Activated T-helper 1 cell treated with anti-CD3 and anti-CD28 coated beads, Interleukin-2, amount 50 U/mL, for 16 hours (primary cell): ENCODE measurements at places on chromosomes 1 and 21.

- no peak for DNase-seq
These were observed 14.0 kb upstream of the HLCS start for GRCh38 chr21:36980280-36981048.

GRCh38 chr1:153789478-153790034 lies 14.3 kb downstream of the SLC27A3 start:
- DNase-seq, result no peak

GRCh38 chr21:41054018-41054578 lies 113.9 kb upstream of the BACE2 start:
- DNase-seq, result no peak

GRCh38 chr1:154819628-154820590 lies 50.2 kb downstream of the KCNN3 start:
- DNase-seq, result no peak

DNA sequence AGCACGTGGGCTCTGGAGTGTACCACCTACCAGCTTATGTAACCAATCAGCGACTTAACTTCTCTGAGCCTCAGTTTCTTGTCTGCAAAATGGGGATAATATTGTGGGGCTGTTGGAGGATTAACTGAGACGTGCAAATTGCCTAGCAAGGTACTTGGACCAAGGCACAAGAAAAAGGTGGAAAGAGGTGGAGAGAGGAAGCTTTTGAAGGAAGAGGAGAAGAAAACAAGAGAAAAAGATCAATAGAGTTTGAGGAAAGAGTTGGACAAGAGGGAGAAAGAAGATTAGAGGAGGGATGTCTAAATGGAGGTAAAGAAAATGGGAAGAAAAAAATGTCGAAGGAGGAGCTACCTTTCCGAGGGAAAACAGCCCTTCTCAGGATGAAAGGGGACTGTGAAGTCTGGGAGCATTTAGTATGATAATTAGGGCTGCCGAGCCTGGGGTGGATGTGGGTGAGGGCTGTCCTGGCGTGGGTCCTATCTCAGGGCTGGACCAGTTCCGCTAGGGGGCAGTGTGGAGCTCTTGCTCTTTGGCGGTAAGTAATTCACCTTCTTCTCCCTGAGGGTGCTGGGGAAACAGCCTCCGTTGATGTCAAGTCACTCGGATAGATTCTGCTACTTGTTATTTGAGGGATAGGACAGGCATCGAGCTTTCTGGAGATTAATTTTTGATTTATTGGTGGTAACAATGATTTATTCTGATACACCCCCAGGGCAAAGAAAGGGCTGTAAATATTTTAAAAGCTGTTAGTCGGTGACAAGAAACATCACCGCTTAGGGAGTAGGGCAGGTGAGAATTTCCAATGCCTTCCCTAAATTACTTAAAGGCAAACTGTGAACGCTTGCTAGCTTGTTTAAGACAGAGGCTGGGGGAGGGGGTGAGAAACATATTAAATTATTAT lies 79.0 kb upstream of the NFASC start:
- peak; percentile 59 for DNase-seq

DNA sequence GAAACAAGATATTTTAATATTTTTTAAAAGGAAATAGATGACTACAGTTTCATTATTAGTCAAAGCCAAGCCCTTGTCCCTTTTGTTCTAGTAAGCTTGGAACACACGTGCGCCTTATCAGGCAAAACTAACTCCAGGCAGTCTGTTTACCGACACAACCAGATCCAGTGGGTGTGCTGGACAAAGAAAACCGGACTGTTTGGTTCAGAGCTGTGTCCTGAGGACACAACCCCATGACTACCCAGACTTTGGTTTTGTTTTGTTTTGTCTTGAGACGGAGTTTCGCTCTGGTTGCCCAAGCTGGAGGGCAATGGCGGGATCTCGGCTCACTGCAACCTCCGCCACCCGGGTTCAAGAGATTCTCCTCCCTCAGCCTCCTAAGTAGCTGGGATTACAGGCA lies 13.9 kb upstream of the RHOU start:
- no peak for DNase-seq

DNA sequence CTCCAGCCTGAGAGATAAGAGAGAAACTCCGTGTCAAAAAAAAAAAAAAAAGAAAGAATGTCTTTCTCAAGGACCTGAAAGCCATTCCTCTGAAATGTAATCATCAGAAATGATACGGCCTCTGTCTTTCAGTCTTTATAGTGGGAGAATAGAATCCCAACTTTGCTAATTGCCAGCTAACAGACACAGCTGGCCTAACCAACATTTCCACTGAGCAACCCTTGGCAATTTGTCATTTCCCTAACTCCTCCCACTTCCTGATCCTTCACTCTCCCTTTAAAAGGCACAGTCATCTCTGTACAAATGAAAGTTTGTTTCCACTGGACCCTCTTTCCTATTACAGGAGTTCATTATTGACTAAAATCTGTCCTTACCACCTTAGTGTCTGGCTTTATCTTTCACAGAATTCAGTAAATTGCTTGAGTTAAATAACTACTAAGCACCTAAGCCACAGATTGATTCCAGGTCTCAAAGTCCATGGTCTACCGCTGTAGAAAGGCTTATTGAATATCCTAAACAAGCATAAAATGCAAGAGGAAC lies 4.3 kb upstream of the CBR1 start:
- DNase-seq, result no peak

DNA sequence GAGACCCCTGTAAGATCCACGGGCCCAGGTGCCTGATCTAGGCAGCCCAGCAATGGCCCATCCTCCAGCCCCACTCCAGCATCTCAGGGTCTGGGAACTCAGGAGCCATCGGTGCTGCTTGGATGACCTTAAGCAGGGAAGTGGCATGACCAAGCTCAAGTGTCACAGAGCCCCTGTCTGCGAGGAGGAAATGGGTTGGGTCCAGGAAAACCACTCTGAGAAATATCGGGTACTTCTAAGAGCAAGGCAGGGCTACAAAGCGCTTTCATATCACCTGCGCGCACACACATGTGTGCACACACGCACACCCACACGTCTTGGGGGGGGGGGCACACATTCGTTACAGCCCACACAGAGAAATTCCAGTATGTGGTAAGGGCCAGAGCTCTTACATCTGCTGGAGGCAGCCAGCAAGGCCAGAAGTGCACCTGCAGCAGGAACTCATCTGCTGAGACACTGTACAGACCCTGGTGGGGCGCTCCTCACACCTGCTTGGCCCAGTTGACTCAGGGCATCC lies 32.6 kb upstream of the SPOCD1 start:
- peak; percentile 25 for DNase-seq

DNA sequence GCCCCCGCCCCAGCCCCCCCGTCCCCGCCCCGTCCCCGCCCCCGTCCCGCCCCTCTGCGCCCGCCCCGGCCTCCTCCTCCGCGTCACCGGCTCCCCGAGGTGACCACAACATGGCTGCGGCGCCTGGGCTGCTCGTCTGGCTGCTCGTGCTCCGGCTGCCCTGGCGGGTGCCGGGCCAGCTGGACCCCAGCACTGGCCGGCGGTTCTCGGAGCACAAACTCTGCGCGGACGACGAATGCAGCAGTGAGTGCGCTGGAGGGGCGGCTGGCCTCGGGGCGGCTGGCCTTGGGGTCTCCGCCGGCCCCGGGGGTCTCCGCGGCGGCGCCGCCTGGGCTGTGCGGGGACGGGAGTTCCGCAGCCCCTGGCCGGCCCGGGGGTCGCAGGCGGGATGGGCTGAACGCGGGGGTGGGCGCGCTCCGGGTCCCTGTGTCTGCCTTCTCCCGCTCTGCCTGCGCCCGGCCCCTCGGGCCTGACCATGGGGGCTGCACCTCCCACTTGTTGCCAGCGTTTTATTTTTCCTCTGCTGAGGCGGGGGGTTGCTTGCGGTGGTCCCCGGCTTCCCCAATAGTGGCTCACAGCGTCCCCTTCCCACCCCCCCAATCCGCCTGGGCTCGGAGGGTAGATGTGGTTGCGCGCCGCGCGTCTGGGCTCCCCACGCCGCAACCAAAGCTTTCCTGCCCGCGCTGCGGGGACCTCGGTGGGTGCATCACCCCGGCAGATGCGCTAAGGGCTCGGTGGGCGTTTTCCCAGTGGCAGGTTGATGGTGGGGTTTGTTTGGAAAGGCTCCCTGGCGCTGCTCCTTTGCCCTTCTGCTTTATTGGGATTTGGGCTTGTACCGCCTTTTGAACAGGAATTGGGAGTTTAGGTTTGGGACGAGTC lies at the start of gene MIA3:
MIA3 (plus strand) TSS at position 97 of the 879 bp plus-strand sequence; CDS start at position 111, 14 bp downstream.
- peak; percentile 6 for DNase-seq

DNA sequence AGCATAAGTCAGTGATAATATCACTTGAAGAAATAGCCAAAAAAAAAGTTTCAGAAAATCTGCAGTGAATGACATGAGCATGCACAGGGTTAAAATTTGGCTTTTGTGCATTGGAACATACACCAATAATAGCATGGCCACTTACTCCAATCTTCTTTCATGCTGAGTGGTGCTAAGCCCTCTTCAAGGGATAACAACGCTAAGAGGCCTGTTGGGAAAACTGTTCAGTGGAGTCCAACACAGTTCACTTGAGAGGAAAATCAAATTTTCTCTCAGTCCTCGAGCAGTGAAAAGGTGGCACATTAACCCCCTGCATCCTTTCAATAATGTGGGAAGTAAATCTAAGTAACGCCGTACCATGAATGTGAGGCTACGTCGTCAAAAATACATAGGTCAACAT lies 264.7 kb downstream of the SPATA17 start:
- no peak for DNase-seq

- DNase-seq, result no peak
These were observed 62.1 kb downstream of the PCNT start for GRCh38 chr21:46385846-46386733.

GRCh38 chr21:35171385-35171784 lies 122.3 kb upstream of the RUNX1 start:
- DNase-seq, result no peak

GRCh38 chr1:31498376-31499040 lies 77.8 kb upstream of the TINAGL1 start:
- DNase-seq, result no peak

DNA sequence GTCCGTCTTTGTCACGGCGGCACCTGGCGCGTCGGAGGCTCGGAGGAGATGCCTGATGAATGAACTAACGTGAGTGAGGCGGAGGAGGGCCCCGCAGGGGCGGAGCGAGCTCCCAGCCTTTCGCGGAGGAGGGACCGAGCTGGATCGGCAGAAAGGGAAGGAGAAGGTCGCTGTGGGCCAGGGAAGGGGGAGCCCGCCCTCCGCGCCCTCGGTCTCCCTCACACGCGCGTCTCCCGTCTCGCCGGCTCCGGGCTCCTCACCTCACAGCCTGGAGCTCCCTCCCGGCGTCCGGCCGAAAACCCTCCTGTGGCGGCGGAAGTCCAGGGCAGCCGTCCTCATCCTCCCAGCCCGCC lies 519 bp downstream of the ZNF496 start:
- peak; percentile 30 for DNase-seq

- no peak for DNase-seq
These were observed 8.5 kb downstream of the PRDM2 start for GRCh38 chr1:13708380-13708982.

GRCh38 chr1:223363057-223363855 lies 720 bp downstream of the SUSD4 start:
- no peak for DNase-seq

DNA sequence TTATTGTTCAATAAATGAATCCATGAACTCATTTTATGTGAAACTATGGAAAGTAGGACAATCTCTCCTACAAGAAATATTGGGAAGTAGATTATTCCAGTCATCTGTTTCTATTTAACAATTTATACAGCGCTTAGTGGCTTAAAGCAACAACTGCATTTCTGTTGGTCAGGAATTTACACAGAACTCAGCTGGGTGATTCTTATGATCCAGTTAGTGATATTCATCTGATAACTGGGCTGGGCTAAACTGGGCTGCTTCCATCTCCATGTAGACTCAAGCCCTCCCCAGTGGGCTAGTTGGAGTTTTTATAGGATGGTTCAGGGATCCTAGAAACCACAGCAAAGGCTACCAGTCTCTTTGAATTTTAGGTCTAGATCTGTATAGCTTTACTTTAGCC lies 497.9 kb upstream of the NEGR1 start:
- no peak for DNase-seq

GRCh38 chr1:182833271-182833670 lies 5.9 kb upstream of the DHX9 start:
- DNase-seq, result no peak

DNA sequence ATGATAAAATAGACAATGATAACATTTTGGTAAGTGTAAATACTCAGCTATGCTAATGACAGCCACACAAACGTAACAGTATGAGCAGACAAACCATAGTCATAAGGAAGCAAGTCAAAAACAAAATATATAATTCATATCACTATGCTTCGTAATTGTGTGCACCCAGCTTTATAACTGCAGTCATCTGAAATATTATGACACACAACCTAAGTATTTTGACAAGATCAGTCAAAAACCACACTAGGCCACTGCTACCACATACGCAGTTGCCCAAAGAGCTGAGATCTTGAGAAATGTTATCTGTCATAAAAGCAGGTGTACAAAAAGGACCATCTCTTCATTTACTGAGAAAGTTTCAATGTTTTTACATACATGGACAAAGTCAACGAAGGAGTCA lies 26.0 kb downstream of the RNASEL start:
- DNase-seq, result no peak

- no peak for DNase-seq
These were observed 14.3 kb downstream of the PSRC1 start for GRCh38 chr1:109268431-109269211.

GRCh38 chr1:39609618-39610331 lies 29.7 kb downstream of the HEYL start:
- peak; percentile 71 for DNase-seq

DNA sequence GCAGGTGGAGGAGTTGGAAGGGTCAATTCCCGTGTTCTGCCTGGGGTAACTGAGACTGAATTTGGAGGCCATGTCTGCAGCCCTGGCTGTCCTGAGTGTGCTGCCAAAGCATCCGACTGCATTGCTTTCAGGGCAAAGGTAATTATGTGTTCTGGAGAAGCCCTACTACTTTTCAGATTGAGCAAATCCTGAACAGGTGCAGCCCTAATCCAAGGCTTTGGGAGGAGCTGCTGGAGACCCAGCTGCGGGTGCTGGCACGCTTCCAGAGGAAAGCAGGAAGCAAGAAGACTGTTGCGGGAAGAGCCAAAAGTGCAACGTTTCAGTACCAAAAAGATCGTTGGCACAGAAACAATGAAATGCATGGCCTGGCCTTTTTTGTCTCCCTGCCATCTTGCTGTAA lies 73.7 kb upstream of the NRIP1 start:
- DNase-seq, result no peak

DNA sequence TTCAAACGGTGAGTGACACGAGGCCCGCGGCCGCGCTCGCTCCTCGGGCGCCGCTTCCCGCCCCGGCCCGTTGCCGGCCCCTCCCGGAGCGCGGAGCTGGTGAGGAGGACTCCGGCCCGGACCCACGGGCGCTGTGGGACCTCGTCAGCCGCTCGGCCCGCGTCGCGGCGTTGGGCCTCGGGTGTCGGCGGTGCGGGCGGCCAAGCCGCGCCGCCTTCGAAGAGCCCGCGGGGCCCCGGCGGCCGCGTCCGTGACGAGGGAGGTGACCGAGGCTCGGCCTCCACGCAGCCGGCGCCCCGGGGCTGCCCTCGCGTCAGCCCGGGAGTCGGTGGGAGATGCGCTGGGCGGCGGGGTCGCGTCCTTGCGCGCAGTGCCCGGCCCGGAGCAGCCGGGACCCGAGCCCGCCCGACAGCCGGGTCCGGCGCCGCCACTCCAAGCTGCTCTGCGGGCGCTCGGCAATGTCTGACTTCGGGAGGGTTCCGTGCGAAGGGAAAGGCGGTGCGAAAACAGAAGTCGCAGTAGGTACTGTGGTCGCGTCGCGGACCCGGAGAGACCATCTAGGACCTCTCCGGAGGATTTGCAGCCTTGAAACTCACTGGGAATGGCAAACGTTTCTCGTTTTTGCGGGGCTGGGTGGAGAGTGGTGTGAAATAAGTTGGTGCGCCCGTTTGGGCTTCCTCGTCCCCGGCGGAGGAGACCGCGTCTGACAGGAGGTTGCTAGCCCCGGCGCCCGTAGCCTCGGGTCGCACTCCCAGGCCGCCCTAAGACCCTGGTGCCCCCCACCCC lies 829 bp downstream of the SPEN start:
- peak; percentile 31 for DNase-seq
